ENCODE measurements at places on chromosomes 2 and 18.

- DNase-seq = no peak
These were observed 373.9 kb downstream of the SETBP1 start for GRCh38 chr18:45054636-45055035.

DNA sequence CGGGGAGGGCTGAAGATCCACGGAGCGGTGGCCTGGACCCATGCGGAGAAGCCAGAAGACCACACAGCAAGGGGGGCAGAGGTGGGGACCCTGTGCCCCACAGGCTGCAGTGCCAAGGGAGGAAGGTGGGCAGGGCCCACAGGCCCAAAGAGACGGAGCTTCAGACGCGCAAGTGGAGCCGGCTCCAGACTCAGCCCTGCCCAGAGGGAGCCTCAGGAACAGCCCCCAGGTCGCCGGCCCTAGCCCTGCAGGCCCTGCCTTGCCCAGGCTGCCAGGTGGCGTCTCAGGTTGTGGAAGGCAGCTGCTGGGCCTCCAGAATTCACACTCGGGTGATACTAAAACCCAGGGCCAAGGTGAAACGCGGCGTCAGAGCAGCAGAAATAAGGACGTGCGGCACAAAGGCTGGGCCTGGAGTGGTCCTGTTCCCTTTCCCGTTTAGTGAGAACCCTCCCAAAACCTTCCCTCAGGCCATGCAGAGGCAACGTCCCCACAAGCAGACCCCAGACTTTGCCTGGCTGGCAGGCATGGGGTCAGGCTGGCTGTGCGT lies 36.8 kb downstream of the SLC66A2 start:
- DNase-seq = no peak

GRCh38 chr2:240304746-240305161 lies 130.7 kb upstream of the GPC1 start:
- DNase-seq = no peak

DNA sequence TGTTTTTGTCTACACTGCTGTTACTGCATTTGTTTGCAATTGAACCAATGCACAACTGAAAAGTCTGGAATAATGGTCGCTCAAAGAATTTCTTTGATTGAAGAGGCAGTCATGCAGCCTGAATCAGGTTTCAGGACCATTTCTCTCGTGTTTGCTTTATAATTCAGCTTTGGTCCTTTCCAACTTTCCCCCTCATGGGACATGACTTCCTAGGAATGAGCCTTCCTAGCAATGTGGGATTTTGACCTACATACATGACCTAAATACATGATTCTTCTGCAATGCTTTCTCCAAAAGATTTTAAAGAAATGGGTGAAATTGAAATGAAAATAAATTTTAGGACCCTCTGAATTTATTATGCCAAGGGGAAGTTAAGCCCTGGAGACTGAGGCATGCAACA lies 197.4 kb downstream of the MREG start:
- DNase-seq = no peak

DNA sequence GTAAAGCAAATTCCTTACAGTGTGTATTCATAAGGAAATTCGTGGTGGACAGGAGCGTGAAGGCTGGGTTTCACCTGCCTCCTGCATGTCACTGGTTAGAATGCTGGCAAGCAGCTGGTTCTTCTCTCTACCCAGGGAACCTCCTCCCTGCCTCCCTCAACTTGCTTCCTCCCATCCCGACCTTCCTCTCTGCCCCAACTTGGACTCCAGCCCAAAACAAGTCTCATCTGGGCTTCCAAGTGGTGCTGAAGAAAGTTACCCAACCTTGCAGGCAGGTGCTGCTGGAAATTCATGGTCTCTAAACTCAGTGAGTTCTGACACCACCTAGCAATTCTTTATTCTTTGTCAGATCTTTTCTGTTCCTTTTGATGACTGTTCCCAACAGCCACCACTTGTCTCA lies 184.5 kb downstream of the BCL2 start:
- no peak for DNase-seq

- no peak for DNase-seq
These were observed 18.1 kb downstream of the SULT1C3 start for GRCh38 chr2:108257757-108258331.

DNA sequence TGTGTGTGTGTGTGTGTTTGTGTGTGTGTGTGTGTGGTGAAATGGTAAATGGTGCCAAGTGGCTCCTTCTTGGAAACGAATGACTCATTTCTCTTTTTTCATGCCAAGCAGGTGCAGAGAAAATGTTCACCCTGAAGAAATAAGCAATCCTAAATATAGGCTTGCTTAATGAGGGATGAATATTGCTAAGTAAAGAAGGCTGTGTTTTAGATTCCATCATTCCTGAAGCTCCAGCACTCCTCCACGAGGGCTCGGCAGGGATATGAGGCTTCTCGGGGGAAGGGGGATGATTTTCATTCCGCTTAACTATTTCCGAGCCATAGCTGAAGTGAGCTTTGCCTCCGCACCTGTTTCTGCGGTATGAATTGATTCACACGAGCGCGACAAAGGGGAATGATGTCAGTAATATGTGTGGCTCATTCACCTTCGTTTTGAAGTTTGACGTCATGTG lies 72.9 kb downstream of the TSN start:
- no peak for DNase-seq

DNA sequence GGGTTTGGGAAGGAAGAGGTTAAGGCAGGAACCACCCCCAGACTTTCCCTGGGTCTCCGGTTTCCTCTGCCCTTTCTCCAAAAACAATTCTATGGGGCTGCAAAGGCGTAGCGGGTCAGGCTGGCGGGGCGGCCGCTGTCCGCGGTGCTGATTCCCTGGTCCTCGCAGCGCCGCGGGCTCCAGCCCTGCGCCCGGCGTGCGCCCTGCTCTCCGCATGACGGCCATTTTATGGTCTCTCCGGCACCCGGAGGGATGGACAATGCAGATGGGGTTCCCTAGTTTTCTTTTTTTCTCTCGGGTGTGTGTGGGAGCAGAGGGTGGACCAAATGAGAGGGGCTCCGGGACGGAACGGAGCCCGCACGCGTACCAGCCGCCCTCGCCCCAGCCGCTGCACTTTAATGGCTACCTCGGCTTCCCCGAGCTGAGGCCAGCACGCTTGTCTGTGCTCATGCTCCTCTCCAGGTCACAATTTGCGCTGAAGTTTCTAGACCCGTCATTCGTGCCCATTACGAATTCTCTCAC lies 1.6 kb downstream of the ST8SIA3 start:
- DNase-seq = no peak

- DNase-seq = no peak
These were observed 40.1 kb downstream of the SCG2 start for GRCh38 chr2:223562078-223562477.

DNA sequence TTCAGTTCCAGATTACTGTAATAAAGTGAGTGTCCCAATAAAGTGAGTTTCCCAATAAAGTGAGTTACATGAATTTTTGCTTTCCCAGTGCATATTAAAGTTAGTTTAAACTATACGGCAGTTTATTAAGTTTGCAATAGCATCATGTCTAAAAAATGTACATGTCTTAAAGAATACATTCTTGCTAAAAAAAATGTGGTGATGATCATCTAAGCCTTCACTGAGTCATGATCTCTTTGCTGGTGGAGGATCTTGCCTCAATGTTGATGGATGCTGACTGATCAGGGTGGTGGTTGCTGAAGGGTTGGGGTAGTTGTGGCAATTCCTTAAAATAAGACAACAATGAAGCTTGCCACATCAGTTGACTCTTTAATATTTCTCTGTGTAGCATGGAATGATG lies 664.2 kb downstream of the TDRD15 start:
- DNase-seq = peak; percentile 19

- DNase-seq = no peak
These were observed 111.1 kb downstream of the CYP26B1 start for GRCh38 chr2:72036595-72036994.

DNA sequence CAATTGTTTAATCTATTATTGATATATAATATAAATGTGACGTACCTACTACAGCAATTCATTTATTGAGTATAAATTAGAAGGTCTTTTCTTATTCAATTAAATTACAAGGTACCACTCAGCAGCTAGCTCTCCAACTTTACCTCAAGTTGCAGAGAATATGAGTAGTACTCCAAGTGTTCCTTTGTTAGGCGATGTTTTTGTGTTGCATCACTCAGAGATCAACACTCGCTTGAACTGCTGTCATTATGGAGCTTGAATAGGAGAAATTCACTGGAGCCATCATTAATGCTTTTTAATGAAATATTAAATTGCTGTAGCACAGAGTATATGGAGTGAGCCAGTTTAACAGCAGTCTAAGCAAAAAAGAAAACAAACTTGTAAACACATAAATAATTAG lies 320.0 kb downstream of the FSIP2 start:
- DNase-seq = no peak

DNA sequence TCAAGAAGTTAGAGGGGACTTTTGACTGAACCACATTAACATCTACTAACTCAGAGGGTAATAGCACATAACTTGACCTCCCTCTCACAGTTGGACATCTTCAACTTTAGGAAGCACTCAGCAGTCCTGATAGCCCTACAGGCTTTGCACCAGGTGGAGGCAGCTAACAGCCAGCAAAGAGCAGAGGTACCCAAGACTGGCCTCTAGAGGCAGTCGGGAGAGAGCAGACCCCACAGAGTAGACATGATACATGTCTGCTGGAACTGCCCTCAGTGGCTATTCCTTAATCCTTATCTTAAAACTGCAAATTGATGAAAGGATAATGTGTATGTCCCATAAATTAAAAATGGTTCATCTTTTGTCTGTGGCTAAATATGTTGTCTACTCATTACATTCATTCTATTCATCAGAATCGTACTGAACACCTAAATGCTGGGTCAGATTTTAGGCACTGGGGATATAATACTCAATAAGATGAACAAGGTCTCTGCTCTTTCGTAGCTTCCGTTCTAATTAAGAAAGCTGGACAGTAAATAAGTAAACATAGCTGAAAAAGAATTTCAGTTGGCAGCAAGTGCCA lies 49.8 kb downstream of the CAB39 start:
- no peak for DNase-seq

- DNase-seq = no peak
These were observed 105.0 kb upstream of the DNAJC10 start for GRCh38 chr2:182611009-182611408.

DNA sequence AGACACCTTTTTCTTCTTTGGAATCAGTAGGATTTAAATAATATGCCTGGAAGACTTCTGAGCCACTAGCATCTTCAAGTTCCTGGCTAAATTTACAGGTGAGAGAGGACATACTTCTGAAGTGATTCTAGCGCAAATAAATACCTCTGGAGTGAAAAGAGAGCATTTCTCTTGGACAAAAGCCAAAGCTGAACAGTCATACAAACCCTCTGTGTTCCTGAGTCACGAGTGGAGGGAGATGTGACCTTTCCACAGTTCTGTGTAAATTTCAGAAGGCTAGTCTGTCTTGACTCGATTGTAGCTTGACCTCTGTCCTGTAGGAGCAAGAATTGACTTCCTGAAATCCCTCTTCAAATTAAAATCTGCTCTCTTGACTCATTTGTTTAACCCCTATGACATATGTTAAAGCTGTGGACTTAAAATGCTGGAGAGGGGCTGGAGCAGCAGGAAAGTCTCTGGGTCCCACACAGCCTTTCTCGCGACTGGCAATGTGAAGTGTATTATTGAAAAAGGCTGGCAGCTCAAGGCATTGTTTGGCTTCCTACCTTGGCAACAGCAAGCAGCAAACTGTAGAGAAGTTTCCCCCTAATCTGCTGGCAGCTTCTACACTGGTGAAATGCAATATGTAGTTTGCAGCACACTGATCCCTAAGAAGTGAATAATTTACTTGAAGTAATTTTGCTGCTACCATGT lies 79.6 kb upstream of the GCFC2 start:
- DNase-seq = no peak

GRCh38 chr2:143717053-143717452 lies 587.8 kb downstream of the ARHGAP15 start:
- no peak for DNase-seq

DNA sequence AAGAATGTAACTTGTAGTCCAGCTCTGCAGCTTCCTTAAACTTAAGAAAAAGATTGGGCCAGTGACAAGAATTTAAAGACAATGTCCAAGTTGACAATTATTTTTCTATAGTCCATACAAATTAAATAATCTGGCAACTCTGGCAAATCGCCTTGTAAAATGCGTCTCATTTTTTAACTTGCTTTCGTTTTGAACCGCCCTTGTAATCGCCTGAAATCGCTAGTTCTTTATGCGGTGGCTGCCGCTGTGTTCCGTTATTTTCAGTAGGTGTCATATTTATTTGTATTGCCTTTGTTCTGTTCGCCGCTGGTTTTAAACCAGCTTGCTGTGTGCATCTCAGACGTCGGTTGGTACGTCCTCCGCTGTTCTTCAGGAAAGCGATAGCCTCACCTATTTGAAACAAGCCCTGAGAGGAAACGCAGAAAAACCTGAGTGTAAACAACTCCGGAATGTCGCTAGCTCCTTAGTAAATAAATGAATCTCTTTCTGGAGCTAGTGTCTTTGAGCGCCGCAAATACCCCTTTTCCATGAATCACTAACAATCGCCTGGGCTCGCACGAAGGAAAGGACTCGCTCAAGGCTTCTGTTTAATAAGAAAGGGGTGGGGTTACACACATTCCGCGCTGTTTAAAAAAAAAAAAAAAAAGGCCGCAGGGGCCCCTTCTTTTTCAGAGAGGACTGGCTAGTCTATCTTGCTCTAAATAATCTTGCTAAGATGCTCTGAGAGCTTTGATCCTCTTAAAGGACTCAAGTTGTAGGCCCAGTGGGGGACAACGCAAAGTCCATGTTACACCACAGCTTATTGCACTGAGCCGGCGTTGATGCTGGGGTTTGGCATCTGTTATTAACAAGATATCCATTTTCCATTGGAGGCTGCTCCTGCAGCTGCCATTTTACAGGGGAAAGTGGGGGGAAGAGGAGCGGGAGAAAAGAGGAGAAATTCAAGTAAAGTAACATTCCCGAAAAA lies 3.0 kb downstream of the HOXD8 start:
- peak; percentile 67 for DNase-seq

GRCh38 chr18:36152781-36153180 lies 23.1 kb downstream of the ELP2 start:
- no peak for DNase-seq

- DNase-seq = no peak
These were observed 87.9 kb downstream of the ICOS start for GRCh38 chr2:204024503-204024902.

DNA sequence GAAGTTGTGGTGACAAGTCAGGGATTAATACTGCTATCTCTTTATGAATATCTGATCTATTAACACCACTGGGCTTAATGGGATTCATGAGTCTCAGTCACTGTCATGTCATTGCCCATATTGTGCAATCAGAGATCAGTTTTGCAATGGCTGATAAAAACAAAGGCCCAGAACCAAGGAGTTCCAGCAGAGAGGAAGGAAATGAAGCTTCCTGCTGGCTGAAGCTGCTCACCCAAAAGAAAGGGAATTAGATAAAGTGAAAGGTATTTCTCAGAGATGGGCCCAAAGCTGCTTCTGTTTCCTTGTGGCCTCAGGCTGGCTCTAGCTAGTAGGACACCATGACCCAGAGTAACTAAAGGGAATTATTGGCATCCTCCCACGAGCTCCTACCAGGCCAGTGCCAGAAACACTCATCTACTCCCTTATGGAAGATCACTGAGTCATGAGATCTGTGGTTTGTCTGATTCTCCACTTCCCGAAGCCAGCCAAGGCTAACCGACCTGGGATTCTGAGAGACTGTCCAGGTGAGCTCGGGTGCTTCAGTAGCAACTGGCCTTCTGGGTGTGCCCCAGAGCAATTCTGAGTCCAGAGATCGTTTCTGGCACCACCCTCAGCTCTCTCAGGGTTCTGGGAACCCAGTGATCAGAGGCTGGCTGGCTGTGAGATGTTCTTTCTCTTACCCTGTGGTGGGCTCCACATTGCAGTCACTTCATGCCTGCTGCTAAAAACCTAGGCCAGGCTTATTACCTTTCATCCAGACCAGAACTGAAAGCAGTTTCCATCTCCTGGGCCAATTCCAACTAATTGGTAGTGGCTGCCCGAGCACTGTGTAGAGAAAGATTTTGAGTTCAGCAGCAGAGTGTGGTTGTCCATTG lies 129.5 kb upstream of the PELI1 start:
- peak; percentile 64 for DNase-seq
